ENCODE measurements at places on chromosomes 13 and 19.

DNA sequence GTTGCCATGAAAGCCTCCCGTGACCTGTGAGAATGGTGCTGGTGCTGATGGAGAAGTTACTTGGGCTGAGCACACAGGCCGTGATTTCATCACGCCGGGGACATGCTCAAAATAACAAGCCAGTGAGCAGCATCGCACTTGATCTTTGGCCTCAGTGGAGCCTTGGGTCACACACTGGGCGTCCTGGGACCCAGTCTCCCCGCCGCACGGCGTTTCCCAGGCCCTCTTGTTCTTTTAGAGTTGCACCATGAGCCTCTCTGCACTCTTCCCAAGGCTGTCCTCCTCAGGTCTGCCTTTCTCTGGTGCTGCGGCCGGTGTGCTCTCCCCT lies 9.5 kb upstream of the NDUFS7 start:
- DNase-seq, result no peak

DNA sequence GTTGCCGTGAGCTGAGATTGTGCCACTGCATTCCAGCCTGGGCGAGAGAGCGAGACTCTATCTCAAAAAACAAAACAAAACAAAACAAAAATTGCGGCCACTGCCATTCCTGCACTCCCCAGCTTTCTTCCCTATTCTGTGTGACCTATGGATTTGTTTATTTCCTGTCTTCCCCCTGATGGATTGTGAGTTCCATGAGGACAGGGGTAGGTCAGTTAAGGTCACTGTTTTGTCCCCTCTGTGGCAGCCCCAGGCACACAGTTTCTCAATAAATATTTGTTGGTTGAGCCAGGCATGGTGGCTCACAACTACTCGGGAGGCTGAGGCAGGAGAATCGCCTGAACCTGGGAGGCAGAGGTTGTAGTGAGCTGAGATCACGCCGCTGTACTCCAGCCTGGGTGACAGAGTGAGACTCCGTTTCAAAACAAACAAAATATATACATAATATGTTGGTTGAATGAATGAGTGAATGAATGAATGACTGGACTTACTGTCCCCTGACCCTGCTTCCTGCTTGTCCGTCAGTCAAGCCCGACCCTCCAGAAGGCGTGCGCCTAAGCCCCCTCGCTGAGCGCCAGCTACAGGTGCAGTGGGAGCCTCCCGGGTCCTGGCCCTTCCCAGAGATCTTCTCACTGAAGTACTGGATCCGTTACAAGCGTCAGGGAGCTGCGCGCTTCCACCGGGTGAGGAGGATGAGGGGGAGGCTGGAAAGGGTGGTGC lies 5.0 kb downstream of the EBI3 start:
- DNase-seq, result no peak

- peak; percentile 34 for DNase-seq
These were observed 4.4 kb upstream of the ATP1A3 start for GRCh38 chr19:41998246-41999020.

DNA sequence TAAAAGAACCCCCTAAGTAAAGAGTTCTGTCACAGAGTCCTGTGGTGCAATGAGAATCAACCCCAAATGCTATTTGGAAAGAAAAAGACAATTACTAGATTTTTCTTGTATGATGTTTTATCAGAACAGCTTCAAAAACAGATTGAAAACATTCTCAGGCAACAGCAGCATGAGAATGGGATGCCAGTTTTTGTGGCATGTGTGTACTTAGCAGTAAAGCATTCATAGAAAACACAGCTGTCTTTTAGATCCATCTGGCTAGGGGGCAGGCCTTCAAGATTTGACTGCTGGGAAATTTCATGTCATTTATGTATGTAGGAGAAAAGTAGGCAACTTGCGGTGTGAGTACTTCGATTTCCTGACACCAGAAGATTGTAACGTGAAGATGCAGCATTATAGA lies 170.5 kb upstream of the HTR2A start:
- no peak for DNase-seq

DNA sequence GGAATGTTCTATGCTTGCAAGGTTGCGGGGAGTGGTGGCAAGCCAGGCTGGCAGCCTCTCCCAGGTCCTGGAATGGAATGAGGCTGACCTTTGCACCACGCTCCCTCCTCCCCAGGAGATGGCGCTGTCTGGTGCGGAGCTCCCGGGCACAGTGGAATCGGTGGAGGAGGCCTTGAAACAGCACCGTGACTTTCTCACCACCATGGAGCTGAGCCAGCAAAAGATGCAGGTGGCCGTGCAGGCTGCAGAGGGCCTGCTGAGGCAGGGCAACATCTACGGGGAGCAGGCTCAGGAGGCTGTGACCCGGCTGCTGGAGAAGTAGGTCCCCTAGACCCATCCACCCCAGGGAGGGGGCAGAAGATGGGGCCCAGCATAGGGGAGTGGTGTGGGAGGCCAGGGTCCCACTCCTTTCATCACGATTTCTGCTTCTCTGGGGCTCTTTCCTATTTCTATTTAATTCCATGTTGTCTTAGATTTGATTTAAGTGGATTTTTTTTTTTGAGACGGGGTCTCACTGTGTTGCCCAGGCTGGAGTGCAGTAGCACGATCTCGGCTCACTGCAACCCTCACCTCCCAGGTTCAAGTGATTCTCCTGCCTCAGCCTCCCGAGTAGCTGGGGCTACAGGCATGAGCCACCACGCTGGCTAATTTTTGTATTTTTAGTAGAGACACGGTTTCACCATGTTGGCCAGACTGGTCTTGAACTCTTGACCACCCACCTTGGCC lies 53.2 kb upstream of the SHKBP1 start:
- DNase-seq, result peak; percentile 41

Measured in activated T-cell treated with anti-CD3 and anti-CD28 coated beads, Interleukin-2, amount 50 U/mL, for 1 hour (primary cell).